NCI-H748 treated with DMSO at 0.1 percent for 48 hours (cell line): ENCODE measurements at places on chromosomes 7 and 10.

- DNase-seq = no peak
Measured at GRCh38 chr10:61837755-61838171, 63.7 kb upstream of the ARID5B start.

- DNase-seq = no peak
Measured at GRCh38 chr10:83073472-83073871, 1065.8 kb upstream of the GHITM start.

DNA sequence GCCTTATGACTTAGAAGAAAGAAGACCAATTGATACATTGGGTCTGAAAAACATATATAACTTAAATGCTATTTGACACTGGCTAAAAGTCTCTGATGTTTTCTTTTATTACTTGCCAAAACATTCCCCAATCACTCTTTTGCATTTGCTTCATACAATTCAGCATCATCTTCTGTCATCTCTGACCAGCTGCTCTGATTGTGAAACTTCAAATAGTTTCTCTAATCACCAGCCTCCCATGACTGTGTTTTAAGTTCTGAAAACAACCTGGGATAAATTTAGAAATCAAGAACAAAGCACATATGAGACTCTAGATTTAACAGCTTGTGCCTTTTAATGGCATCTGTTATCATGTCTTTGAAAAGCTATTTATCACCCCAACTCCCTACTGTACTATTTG lies 208.4 kb upstream of the KCND2 start:
- DNase-seq = no peak

- DNase-seq = no peak
Measured at GRCh38 chr10:21493784-21494183, 31.7 kb downstream of the SKIDA1 start.

GRCh38 chr10:93893646-93894515 lies at the start of gene SLC35G1:
Gene SLC35G1 (plus strand): TSS chr10:93893978. CDS start chr10:93894034, 56 bp downstream.
- DNase-seq = peak; percentile 16

DNA sequence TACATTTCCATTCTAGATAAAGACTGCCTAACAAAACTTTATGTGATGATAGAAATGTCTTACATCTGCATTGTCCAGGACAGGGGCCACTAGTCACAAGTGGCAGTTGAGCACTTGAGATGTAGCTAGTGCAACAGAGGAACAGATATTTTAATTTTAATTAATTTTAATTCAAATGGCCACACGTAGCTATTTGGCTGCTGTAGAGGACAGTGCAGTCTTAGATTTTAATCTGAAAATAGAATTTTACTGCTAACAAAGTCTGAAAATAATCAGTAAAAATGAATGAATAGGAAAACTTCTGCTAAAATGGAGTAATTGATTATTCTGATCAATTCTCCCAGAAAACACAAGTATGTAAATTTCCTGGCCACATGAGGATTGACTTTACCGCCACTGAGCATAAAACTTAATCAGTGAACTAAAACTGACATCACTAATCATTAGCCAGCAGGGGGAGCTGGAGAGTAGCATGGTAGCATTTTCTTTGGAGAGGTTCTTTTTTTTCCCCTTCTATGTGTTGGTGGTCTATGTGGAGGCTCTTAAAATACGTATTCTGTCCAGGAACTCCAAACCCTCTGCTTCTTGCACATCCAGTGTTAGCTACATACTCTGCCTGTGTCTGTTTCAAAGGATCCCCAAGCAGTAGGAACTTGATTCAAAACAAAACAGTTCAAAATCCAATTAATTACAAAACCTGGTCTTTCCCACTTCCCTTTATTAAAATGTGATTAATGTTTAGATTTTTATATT lies 52.1 kb downstream of the TSPAN12 start:
- peak; percentile 65 for DNase-seq

- DNase-seq = no peak
Measured at GRCh38 chr7:42107484-42108240, 129.3 kb downstream of the GLI3 start.

DNA sequence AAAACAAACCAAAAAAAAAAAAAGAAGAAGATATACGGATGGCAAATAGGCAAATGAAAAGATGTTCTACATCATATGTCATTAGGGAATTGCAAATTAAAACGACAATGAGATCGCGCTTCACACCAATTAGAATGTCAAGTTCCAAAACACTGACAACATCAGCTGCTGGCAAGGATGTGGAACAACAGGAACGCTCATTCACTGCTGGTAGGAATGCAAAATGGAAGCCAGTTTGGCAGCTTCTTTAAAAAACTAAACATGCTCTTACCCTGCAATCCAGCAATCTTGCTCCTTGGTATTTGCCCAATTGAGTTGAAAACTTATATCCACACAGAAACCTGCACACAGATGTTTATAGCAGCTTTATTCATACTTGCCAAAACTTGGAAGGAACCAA lies 34.8 kb downstream of the CALML5 start:
- no peak for DNase-seq

- DNase-seq = no peak
Measured at GRCh38 chr7:50347693-50348092, 43.2 kb downstream of the IKZF1 start.

GRCh38 chr10:26733750-26734568 lies 36.5 kb downstream of the PDSS1 start:
- peak; percentile 14 for DNase-seq

- no peak for DNase-seq
Measured at GRCh38 chr7:136526408-136527105, 341.9 kb upstream of the CHRM2 start.

GRCh38 chr7:130277763-130278643 lies 11.3 kb downstream of the CPA2 start:
- DNase-seq = no peak

DNA sequence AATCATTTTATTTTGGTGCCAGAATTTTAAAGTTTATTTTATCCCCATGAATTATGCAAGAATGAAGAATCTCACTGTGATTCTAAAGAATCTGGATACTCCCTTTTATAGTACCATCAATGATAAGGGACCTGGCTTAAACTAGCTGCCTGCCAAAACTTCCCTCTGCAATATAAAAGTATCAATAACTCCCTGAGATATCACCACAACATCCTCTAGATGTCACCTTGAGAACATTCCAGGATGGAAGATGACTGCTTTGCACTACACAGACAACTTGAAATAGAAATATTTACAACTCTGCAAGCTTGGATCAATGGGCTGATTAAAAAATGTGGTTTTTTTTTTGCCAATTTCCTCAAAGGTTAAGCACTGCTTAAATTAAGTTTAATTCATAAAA lies 142.1 kb downstream of the SLC25A13 start:
- DNase-seq = no peak

GRCh38 chr10:70932392-70933196 lies 44.2 kb upstream of the PCBD1 start:
- DNase-seq = no peak

GRCh38 chr10:3439183-3439582 lies 266.6 kb upstream of the PITRM1 start:
- DNase-seq = no peak

- DNase-seq = no peak
Measured at GRCh38 chr10:18777258-18777657, 118.0 kb downstream of the ARL5B start.

- no peak for DNase-seq
Measured at GRCh38 chr10:103280506-103280905, 3.6 kb downstream of the INA start.

DNA sequence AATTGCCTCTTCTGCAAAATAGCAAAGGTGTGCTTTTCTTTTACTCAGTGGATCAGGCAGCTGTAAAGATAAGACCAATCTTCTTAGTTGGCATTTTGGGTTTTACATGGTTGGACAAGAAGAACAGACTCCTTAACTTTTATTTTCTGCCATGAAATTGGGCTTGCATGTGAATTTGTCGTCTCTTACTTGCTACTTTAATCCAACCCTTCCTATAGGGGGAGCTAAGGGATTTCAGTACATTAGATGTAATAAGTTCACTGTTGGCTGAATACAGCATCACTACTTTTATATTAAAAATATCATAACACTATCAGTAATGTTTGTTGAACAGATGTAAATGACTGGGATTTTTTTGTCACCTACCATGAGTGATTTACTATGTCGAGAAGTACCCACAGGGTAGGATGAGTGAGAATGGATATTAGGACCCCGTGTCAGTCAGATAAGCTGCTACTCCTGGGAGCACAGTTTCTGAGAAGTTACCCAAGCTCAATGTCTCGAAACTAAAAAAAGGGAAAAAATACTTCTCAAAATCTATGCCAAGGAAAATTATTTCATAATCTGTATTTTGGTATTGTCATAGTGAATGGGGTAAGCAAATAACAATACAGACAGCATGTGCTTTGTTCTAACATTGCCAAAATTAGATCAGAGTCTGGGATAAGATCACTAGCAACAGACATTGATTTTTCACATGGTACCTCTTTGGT lies 127.4 kb upstream of the AGR3 start:
- DNase-seq = no peak

DNA sequence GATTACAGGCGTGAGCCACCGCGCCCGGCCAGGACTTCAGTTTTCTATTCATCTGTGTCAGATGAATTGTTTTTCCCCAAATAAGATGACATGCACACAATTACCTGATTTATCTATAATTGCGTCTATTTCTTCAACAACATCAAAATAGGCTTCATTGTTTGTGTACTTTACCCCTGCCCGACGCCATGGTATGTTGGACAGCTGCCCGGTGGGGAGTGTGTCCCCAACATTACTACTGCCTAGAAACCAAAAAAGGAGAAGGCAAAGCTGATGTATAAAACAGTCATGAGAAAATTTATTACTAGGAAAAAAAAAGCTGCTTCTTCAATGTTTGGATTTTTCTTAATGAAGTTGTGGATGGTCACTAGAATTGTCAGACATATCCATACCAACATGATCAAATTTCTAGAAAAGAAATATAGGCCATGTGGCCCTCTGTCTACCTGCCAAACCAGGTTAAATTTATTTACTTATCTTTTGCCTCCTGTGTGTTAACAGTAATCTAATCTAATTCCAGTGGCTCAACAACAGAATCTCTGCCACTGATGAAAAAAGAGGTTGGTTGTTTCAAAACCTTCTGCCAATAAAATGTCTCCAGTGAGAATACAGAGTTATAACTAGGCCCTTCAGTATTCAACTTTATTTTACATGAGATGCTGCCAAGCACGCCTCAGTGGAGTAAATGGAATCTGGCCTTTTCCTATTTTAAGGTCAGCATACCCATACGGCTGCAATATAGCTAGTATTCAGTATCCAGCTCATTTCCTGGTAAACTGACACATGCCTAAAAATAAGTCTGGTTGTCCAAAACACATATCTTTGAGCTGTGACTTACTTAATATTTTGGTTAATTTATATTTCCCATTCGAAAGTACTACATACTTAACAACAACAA lies 16.5 kb downstream of the AP3M1 start:
- no peak for DNase-seq

GRCh38 chr7:37817996-37818720 lies 30.2 kb upstream of the NME8 start:
- DNase-seq = no peak

DNA sequence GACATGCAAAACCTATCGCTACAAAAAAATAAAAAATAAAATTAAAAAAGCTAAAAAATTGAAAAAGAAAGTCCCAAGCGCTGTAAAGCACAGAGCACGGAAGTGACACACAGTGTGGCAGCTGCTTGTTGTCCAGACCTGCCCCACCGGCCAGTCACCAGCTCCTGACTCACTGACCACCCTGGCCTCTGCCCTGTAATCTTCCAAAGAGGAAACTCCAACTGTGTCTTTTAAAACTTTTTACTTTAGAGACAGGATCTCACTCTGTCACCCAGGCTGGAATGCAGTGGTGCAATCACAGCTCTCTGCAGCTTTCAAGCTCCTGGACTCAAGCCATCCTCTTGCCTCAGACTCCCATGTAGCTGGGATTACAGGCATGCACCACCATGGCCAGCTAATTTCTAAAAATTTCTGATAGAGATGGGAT lies 23.6 kb downstream of the GNA12 start:
- no peak for DNase-seq

DNA sequence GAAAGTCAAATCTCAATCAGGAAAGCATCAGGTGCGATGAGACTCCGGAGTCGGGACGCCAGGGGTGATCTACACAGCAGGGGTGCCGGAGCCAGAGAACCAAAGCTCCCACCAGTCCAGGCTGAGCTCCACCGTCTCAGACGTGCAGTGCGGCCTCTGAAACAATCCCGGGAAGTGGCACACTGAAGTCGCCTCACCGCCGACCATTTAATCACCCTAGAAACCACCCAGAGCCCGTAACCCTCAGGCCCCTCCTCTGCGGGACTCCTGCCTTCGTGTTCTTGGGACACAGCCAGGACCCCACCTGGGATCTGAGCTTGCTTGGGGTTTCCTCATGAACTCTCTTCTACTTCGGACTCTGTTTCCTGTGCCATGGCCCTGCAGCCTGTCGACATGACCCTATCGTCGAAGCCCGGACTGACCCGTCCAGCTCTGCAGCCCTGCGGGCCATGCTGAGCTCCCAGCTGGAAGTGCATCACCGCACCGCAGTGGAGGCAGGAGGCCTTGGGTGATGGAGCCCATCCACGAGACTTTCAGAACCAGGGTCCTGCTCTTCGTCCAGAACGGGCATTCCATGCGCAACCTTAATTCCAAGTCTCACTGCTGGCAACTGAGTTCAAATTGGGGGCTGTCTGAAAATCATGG lies 266.4 kb downstream of the PTPRN2 start:
- DNase-seq = no peak

DNA sequence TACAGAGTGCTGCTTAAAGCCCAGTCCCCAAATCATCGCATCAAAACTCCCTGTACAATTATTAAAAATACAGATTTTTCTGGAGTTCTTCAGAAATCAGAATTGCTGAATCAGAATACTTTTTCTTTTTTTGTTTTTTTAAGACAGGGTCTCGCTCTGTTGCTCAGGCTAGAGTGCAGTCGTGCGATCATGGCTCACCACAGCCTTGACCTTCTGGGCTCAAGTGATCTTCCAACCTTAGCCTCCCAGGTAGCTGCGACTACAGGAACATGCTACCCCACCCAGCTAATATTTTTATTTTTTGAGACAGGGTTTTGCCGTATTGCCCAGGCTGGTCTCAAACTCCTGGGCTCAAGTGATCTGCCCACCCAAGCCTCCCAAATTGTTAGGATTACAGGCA lies 3.9 kb downstream of the BBIP1 start:
- DNase-seq = no peak

GRCh38 chr7:101402835-101403234 lies 40.2 kb downstream of the COL26A1 start:
- DNase-seq = no peak

DNA sequence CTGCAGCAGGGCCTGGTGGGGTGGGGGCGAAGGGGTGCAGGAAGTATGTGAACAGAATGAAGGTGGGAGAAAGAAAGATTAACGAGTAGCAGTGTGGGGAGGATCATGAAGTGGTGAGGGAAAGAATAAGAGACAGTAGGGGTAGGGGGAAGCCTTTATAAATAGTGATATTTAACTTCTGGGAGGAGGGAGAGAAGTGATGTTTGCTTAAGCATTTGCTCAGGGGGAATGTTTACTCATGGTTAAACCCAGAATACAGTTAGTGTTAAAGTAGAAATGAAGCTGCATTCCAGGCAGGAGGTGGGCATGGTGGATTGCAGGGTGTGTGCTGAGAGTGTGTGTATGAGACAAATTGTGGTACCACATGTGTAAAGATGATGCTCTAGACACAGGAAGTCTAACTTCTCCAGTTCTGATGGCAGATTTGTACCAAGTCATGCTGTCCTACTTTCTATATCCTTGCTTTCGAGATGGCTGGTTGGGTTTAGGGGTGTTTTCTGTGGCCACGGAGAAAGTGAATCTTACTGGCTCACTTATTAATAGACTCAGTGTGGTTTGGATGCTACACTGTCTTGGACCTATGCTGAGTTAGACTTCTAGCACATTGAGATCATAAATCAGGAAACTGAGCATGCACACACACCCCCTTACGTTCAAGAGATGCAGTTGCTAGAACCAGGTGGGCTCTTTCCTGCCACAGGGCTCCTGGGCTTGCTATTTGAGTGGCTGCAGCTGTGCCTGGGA lies 10.6 kb upstream of the DNMBP start:
- peak; percentile 83 for DNase-seq

GRCh38 chr10:88920198-88920597 lies 32.4 kb downstream of the ACTA2 start:
- DNase-seq = no peak
